Motor neuron (in vitro differentiated cells): ENCODE measurements at places on chromosomes 6 and 20. TPM values are rescaled to one million over a fixed set of nuclear protein-coding genes. Genes with fewer than 3 reads are reported as not detected.
A peak's percentile ranks its signal among the peaks of the same experiment; 100 is the strongest.

TRIM10 gene
- 0.08 TPM in 1 of 2 replicates, not detected in the other for total RNA-seq

ADGB gene
- 0.58 TPM in 1 of 2 replicates, not detected in the other for total RNA-seq

POLR1H gene
- total RNA-seq, result 35.0 and 36.7 TPM in 2 replicates

PCED1A gene
- 49.6 and 58.3 TPM in 2 replicates for total RNA-seq

DNA sequence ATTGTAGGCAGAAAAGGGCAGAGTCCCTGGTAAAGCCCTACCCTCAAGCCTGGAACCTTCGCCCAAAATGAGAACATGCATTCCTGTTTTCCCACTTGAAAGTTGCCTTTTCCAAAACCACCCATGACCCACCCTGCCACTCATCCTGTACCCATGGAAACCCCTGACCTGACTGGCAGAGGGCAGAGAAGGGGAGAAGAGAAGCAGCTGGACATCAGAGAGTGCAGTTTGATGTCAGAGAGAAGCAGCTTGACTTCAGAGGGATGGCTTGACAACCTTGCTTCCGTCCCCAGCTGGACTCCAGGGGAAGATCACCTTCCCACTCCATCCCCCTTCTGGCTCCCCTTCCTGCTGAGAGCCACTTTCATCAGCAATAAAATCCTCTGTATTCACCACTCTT, 123.6 kb upstream of the SHLD1 start:
- no peak for ATAC-seq

GRCh38 chr20:63183422-63184146, 32.3 kb downstream of the YTHDF1 start:
- ATAC-seq, result peak; percentile 41
